ENCODE measurements at places on chromosomes 11 and 22. TPM values are rescaled to one million over a fixed set of nuclear protein-coding genes. Genes with fewer than 3 reads are reported as not detected.

The TOMT gene
- polyA plus RNA-seq = not detected

The KCNJ11 gene
- polyA plus RNA-seq = 5.4 TPM

The CABP4 gene
- 0.90 TPM for polyA plus RNA-seq

The APLNR gene
- polyA plus RNA-seq = 22.8 TPM

The P2RX6 gene
- polyA plus RNA-seq = 1.4 TPM

The VSIG10L2 gene
- polyA plus RNA-seq = not detected

Measured in large intestine (tissue), 12 donors.